ENCODE measurements at places on chromosomes 2 and 18. TPM values are rescaled to one million over a fixed set of nuclear protein-coding genes. Genes with fewer than 3 reads are reported as not detected.
A peak's percentile ranks its signal among the peaks of the same experiment; 100 is the strongest.

- no peak for DNase-seq
These were observed 143.7 kb downstream of the USP34 start for GRCh38 chr2:61327173-61327572.

NAT8 gene
- total RNA-seq: not detected

DNA sequence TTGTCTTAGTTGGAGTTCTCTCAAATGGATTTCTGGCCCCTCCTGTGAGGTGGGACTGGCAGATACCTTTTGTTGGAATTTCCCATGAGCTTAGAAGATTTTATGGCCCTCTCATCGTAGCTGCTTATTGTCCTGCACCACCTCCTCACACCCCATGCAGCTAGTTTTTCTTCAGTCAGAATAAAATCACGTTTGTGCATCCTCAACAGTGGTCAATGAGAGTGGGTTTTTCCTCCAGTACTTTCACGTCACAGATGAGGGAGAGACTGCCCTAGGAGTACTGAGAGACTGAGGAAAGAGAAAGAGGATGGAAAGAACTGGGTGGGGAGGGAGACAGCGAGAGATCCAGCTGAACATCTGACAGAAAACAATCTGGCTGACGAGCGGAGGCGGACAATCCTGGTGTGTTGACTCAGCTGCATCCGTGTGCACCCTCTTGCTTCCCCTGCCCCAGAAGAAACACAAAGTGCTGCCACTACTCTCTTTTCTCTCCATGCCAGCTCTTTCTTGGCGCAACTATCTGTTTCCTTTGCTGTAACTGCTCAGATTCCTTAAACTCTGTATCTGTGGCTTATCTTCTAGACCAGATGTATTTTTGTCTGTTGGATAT, 7.4 kb downstream of the RAPGEF4 start:
- no peak for DNase-seq

DNA sequence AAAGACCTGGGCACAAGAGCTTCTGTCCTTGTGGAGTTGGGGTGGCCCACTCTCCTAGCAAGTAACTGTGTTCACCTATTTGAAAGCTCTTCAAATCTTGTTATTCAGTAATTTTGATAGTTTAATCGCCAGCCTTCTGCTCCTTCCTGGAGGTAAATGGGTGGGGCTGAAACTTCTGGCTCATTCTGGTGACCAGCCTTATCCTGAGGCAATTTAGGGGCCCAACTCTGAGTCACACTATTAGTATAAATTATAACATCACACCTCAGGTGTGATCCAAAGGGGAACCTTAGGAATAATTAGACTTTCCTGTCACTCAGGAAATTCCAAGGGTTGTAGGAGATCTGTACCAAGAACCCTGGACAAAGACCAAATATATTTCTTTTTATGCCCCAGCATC, 255.8 kb upstream of the RGPD4 start:
- DNase-seq: no peak

DNA sequence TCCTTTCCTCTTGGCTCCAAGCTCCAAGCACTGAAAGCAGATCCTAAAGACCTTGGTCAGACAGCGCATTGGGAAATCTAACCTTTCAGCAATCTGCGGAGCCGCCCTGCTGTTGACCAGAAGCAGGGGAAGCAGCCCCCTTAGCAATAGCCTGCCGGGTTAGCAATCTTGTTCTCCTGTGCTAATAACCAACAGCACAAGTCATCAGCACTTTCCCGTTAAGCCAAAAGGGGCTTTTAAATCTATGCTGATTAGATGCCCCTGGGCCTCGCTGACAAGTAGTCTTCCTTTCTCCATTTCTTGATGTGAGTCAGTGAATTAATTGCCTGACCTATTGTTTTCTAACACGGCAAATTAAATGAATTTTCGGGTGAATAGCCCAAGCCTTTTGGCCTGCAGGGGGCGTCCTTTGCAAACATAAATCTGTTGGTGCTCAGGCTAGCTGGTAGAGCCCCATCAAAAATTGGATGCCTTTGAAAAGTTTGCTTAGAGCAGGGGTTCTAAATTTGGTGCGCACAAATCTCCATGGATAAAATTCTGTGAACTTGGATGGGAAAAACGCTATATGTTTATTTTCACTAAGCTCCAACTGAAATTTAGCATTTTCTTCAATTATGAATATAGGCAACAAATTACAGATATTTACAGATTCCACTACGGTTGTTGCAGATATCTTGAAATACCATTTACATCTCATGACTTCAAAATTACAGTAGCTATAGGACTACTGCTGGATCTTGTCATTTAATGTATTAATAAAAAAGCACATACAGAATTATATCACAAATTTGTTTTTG, 24.6 kb downstream of the MAIP1 start:
- DNase-seq: peak; percentile 90

SPATA3 gene
- total RNA-seq: not detected

DNA sequence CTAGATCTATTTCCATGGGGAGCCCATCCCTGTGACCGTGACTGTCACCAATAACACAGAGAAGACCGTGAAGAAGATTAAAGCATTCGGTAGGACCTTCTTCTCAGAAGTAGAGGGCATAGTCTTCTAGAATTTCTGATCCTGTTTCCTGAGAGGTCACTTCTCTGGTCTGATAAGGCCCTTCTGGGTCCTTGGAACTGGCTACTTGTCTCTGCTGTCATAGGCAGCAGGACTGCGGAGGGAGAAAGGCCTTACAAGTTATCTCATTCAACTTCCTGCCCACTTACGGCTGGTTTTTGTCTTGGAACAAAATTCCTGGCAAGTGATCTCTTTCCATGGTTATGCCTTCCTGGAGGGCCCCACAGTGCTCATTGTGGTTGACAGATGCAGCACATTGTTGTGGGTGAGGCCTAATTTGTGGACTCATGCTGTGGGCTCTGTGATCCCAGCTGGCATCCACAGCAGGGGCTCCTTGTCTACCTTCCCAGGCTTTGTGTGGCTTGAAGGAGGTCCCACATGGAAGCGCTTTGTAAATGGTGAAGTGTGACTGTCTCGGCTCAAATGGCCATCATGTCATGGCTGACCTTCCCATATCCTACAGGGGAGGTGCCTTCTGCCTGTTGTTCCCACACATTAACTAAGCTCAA, 22.0 kb downstream of the SAG start:
- DNase-seq: no peak

GRCh38 chr2:154132827-154133226, 261.1 kb downstream of the GALNT13 start:
- no peak for DNase-seq

- DNase-seq: no peak
These were observed 71.0 kb upstream of the CYP1B1 start for GRCh38 chr2:38146907-38147307.

GRCh38 chr2:164073101-164074074, 337.6 kb upstream of the FIGN start:
- no peak for DNase-seq

CERKL gene
- not detected for total RNA-seq

- DNase-seq: no peak
These were observed 148.5 kb upstream of the GATA6 start for GRCh38 chr18:22020867-22021370.

- peak; percentile 46 for DNase-seq
These were observed 81.2 kb downstream of the ADD2 start for GRCh38 chr2:70686577-70687460.

DNA sequence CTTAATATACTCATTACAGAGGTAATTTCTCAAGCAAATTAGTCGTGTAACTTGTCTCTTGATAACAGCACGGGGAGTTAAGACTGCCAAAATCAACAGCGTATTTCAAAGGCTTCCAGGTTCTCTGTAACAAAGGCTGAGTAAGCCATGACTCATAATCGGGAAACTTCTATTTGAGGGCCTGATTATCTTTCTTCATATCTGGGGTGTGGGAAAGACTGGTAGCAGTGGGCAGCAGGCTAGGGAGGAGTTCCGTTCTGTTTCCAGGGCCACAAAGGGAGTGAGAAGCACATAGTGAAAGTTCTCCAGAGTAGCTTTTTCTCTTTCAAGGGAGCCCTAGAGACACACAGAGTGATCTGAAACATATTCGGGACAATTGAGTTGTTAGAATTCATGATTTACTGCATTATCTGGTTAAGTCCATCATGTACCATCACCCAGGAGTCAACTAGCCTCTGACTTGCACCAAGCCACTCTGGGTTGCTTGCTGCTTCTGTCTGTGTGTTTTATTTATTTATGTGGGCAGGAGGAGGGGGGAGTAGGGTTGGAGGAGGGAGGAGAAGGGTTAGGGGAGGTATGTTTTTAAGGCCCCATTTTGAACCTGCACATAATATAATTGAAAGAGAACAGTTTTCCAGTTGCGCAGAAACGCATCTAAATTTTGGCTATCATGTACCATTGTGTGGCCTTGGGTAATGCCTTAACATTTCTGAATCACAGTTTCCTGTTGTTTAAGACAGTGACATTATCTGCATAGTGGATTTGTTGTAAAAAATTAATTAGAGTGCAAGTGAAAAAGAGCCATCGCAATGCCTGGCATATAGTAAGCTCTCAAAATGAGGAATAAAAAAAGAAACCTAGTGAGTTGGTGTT, 80.5 kb upstream of the ITPRID2 start:
- DNase-seq: no peak

C2orf72 gene
- 0.05 TPM for total RNA-seq

DNA sequence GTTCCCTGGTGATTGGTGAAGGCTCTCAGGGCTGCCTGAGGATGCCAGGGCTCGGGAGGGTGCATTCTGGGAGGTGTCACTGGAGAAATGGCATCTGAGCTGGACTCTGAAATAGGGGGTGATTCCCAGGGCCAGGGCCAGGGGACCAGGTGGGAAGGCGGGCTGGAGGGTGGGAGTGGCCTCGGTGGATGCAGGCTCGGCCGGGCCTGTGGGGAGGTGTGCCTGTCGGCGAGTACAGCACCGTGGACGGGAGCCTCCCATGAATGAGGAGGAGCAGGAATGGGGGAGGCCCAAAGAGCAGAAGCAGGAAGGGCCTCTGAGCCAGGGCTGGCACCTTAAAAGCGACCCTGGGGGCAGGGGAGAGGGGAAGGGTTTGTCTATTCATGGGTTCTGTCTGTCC, 116.8 kb downstream of the GBX2 start:
- DNase-seq: no peak

DNA sequence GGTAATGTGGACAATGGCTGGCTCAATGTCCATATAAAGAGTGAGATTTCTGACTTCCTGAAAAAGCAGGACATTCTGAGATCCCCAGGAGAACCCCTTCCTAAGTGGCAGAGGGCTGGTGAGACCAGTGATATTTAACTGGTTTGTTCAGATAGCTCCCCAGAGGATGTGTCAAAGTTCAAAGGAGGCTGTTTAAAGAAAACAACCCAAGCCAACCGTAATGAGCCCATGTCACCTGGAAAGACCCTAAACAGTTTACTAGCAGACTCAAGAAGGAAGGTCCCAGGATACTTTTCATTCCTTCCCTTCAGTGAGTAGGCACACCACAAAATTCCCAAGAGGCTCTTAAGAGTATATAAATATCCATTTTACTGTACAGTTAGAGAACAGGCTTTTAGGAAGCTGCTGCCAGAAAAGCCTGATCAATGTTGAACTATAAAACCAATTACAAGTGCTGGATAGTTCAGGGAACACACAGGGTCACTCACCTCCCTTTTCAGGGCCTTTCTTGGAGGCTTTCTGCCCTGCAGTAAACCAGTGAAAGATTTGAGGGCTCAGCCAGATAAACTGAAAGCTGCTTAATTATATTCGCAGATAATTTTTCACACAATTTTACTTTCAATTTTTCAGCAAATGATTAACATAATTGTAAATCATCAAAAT, 293.5 kb downstream of the ASXL3 start:
- no peak for DNase-seq

- no peak for DNase-seq
These were observed 1625.5 kb upstream of the CELF4 start for GRCh38 chr18:39191058-39191457.

GRCh38 chr2:3193443-3194330, 183.9 kb downstream of the EIPR1 start:
- peak; percentile 19 for DNase-seq

DNA sequence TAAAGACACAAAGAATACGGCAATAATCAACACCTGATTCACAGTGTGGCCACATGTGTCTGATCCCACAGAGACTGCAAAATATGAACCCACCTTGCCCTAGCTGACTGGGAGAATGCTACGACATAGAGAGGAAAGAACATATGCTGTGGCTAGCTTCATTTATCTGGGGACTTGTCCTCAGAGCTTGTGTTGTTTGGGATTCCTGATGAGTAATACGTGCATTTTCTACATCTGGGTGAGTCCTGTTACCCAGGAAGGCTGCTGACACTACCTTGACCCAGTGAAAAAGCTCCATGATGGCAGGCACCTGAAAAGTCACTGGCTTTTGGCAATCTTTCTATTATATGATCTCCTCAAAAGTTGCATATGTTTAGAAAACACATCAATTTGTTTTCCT, 427.7 kb upstream of the LYPD1 start:
- no peak for DNase-seq

- DNase-seq: no peak
These were observed 44.5 kb downstream of the DDX18 start for GRCh38 chr2:117858892-117859531.

BOK gene
- total RNA-seq: 3.8 TPM

DNA sequence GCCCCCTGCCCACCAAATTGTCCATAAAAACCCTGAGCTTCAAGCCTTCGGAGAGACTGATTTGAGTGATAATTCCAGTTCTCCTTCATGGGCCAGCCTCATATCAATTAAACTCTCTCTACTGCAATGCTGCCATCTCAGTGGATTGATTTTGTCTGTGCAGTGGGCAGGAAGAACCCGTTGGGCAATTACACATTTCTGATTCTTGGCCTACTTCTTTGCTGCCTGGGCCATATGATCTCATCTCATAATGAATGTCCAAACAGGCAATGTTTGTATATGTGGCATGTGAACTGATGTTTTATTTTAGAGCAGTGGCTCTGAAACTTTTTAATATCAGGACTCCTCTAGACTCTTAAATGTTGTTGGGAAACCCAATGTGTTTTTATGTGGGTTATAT, 101.2 kb upstream of the SLC38A11 start:
- DNase-seq: no peak

DNA sequence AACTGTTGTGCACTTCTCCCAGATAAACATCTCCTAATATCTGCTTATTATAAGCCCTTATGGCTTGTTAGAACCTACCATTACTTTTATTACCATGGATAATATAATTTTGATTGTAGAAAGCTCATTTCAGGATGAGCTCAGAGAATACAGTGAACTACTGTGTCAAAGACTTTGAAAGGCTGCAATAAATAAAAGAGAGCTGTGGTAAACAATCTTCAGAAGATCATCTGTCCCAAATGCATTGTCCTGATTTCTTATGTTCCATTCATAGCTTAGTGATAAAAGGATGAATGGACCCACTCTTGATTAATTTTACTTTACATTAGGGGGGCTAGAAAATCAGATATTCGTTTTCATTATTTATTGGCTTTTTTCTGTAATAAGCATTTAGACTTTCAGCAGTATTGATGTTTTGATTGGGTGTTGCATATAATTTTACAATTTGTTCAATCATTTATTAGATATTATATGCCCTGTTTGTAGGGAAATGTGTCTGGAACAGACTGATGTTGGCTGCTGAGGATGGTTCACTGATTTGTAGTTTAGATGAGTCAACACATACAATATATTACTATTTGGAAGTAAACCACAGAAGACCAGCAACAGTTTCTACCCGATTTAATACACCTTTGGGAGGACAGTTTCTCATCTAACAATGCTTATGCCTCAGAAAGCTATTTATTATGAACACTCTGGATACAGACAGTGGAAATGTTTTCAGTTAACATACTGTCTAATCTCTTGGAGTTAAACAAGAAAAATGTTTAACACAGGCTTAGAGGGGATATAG, 147.2 kb downstream of the TMEFF2 start:
- no peak for DNase-seq
